ENCODE measurements at places on chromosomes 13 and 19.

- no peak for DNase-seq
Observed at GRCh38 chr13:45454204-45454603, 10.5 kb upstream of the COG3 start.

DNA sequence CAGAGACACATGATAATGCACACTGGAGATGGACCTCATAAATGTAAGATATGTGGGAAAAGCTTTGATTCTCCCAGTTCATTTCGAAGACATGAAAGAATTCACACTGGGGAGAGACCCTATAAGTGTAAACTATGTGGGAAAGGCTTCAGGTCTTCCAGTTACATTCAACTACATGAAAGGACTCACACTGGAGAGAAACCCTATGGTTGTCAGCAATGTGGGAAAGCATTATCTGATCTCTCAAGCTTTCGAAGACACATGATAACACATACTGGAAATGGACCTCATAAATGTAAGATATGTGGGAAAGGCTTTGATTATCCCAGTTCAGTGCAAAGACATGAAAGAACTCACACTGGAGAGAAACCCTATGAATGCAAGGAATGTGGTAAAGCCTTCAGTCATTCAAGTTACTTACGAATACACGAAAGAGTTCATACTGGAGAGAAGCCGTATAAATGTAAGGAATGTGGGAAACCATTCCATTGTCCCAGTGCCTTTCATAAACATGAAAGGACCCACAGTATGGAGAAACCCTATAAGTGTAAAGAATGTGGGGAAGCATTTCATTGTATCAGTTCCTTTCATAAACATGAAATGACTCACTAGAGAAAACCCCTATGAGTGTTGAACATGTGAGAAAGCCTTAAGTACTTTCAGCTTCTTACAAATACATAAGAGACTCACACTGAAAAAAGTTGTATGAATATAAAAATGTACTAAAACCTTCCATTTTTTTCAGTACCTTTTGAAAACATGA lies 14.7 kb downstream of the ZNF441 start:
- no peak for DNase-seq

GRCh38 chr19:18433735-18434398 lies 4.1 kb downstream of the ISYNA1 start:
- DNase-seq: no peak

GRCh38 chr19:27929399-27929798 lies 1283.6 kb downstream of the UQCRFS1 start:
- DNase-seq: no peak

- no peak for DNase-seq
Observed at GRCh38 chr19:7210359-7210758, 83.9 kb downstream of the INSR start.

- DNase-seq: no peak
Observed at GRCh38 chr13:95256091-95256490, 45.2 kb downstream of the ABCC4 start.

DNA sequence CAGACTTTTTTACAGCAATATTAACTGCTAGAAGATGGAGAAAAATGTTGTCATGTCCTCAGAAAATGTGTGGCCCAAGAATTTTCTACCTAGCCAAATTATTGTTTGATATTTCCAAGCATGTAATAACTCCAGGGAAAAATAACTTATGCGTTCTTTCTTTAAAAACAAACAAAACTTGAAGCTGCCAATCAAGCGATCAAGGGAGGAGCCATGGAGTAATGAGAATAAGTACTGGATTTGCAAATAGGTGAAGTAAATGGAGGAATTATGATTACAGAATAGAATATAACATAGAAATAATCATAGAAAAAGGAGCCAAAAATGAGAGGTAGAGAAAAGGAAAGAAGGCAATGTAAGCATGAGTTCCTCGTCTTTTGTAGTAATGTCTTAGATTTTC lies 225.3 kb downstream of the DLEU7 start:
- DNase-seq: no peak

- no peak for DNase-seq
Observed at GRCh38 chr19:49361438-49362047, 673 bp downstream of the TEAD2 start.

DNA sequence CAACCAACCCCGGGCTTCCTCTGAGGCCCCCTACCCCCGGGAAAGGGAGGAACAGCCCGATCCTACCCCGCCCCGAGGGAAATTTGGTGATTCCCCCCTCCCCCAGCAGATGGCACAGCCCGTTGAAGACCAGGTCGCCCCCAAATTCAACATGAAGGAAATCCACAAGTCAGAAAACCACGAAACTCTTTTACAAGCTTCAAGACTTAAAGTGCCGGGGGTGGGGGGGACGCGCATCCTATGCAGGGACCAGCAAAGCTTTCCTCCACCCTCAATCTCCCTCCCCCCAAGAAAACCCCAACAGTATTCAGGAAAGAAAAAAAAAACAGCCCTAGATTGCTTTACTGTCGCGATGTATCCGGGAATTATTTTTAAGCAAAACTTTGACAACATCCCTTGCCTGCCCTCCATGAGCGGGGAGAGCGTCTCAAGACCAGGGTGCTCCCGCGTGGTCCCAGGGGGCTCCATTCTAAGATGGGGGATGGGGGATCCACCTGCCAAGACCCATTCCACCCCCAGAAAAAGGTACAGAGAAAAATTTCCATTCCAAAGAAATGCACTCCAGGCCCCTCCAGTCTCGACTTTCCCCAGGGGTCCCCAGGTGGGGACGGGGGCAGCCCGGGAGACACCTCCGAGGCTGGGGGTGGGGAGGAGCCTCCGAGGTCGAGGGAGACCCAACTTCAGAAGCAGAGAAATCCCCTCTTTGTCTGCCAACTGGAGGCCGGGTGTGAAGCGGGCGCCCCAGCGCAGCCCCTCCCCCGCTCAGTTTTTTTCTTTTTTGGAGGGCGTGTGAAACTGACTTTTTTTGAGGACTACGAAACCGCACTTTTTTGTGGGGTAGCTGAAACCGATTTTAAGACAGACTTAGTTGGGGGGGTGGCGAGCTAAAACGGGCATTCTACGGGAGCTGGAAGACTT lies 1.5 kb downstream of the TCF3 start:
- DNase-seq: no peak

DNA sequence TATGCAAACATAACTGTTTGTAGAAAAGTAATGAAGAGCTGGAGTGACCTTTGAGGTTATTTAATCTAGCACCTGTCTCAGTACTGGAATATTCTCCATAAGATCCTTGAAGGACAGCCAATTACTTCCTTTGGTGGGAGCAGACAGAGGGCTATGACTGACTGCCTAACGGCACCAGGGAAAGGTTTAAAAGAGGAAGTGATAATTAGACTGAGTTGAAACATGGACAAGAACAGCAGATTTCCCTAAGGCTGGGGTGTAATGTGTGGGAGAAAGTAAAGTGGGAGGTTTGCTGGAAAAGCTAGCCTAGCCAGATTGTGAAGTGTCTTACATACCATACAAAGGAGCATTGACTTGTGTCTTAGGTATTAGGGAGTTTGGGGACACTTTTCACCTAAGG lies 191.3 kb upstream of the PCDH9 start:
- no peak for DNase-seq

GRCh38 chr19:8575467-8575997 lies 1.7 kb downstream of the MYO1F start:
- DNase-seq: peak; percentile 52

GRCh38 chr13:61136093-61136492 lies 279.6 kb downstream of the PCDH20 start:
- DNase-seq: no peak

Measured in NT2/D1 (cell line).